ENCODE measurements at places on chromosomes 5 and 9. TPM values are rescaled to one million over a fixed set of nuclear protein-coding genes. Genes with fewer than 3 reads are reported as not detected.

GRCh38 chr9:88799541-88800328 lies 191.5 kb upstream of the S1PR3 start:
- DNase-seq = no peak

GRCh38 chr5:108857905-108858304 lies 110.2 kb downstream of the FER start:
- DNase-seq = no peak

GRCh38 chr5:134099939-134100282 lies 14.6 kb upstream of the TCF7 start:
- DNase-seq = no peak

Gene MYOZ3
- 7.7 TPM for total RNA-seq

Gene CMYA5
- 213 TPM for total RNA-seq

Gene GABRB2
- total RNA-seq = 3.9 TPM

Data from muscle of leg (tissue), 16 donors.